ENCODE measurements at places on chromosomes 12 and 14.

GRCh38 chr14:54638135-54638446, 71.2 kb downstream of the SAMD4A start:
- no peak for DNase-seq

DNA sequence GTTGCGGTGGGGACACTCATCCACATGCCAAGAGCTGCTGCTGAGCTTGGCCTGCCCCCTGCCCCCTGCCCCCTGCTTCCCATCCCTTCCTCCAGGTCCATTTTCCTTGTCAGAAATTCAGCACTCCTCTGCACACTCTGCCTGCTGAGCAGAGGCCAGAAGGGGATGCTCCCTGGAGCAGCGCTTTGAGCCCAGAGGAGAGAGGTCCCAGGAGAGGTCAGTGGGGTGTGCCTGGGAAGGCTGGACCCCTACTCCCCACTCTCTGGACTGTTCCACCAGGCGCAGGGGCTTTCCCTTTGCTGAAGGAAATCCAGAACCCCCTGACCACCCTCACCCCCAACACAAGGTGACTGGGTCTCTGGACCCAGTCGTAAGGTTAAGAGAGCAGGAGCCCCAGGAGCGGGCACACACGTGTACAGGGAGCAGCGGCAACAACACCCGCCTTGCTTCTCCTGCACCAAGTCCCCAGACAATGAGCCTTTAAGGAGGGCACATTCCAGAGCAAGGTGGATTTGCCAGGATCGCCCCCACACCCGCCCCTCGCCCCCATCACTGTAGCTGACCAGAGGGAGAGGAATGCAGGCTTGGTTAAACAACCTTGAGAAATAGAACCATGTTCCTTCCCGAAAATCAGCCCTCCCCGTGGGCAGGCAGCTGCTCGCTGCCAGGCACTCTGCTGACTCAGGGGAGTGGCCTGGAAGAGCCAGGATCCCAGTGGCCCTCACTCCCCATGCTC, 30.7 kb downstream of the ISCA2 start:
- no peak for DNase-seq

DNA sequence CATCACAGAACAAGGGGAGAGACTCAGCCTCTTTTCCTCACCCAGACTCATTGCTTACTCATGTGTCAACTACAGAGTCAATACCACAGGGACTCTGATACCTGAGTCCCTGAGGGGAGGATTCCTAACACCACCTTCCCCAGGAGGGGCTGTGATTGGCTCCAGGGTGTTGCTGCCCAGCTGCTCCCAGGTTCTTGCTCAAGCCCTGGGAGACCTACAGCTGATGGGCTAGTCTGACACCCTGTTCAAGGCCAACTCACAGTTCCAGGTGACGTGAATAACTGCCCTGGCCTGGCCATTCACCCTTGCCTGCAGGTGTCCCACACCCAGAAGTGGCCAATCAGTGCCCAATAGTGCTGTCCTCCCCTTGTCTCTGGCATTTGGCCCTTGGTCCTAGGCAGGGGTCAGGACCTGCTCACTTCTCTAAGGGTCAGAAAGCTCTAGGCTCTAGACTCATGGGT, 8.6 kb downstream of the SPRYD4 start:
- DNase-seq: no peak

GRCh38 chr12:14836336-14837210, 6.8 kb downstream of the ART4 start:
- no peak for DNase-seq

DNA sequence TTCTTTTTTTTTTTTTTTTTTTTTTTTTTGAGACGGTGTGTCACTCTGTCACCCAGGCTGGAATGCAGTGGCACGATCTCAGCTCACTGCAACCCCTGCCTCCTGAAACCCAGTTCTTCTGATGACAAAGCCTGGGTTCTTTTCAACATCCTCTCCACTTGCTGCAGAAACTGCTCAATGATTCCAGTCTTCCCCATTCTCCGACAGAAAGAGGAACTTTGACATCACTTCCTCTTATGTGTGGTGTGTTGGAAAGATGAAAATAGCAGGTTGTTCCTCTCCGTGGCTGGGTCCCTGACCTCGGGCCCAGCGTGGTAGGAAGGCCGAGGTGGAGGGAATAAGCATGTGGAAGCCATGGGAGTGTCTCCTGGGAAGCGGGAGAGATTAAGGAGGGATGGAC, 198.4 kb downstream of the PHETA1 start:
- DNase-seq: no peak

GRCh38 chr12:98594050-98594835, 757 bp downstream of the SLC25A3 start:
- peak; percentile 15 for DNase-seq

DNA sequence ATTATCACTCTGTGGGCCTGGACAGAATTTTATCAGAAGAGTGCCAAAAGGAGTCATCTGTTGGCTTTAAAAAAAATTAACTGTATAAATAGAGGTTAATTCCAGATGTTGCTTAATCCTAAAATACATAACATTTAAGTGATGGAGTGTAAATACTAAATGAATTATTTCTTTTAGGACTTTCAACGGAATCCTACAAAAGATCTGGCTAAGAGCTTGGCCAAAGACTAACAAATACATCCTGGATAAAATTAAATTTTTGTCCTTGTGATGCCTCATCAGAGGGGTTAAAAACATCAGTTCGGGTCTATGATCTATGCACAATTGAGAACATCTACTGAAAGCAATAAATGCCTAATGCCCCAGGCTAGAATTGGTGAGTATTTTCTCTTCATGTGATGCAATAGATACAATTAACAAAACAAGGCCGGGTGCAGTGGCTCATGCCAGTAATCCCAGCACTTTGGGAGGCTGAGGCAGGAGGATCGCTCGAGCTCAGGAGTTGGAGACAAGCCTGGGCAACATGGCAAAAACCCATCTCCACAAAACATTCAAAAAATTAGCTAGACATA, 49.8 kb upstream of the RAP1B start:
- DNase-seq: no peak

DNA sequence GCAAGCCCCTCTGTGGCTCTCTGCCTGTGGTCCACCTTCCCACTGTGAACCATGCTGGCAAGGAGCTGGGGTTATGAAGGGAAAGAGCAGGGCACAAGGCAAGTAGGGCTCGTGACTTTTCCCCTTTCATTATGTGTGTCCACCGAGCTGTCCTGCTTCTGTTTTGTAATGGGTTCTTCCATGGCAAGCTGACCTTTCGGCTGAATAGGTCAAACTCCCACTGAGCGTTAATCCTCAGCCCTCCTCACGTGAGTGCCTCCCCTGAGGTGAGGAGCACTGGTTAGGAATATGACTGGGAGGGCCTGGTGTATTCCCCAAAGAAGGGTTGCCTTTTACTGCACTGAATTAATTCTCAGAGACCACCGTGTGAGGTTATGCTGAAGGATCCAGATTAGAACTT, 424.3 kb downstream of the NPAS3 start:
- DNase-seq: no peak

GRCh38 chr14:95362138-95362494, 42.4 kb upstream of the CLMN start:
- DNase-seq: no peak

DNA sequence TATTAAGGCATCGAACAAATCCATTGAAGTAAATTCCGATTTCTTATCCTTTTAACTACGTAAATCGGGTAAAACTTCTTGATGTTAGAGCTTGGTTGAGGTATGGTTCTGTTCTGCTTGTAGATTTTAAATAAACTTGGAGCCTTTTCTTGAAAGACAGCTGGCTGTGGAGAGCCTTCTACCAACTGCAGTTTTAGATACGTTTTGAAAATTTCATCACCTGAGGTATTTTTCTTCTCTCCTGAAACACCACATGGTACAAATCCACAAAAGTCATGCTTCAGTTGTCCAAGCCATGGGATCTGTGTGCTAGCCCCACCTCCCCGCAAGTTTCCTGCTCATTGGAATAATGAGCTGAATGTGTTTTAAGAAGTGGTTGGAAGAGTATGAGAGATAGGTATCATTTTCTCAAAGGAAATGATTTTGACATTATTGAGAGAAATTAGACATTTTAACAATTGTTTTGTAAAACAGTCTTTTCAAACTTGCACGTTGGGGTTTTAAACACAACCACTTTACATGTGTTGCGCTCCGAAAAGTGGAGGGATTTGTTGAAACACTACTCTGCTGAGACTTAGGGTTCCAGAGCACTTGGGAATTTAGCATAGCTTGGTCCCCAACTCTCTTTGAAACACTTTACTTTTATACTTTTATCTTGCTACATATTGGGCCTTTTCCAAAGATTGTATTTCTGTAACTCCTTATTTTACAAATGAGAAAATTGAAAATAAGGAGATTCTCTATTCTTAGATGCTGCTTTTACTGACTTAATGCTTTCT, 1.4 kb downstream of the PPM1A start:
- no peak for DNase-seq

- DNase-seq: no peak
Measured at GRCh38 chr14:89681086-89682018, 264.3 kb upstream of the FOXN3 start.

DNA sequence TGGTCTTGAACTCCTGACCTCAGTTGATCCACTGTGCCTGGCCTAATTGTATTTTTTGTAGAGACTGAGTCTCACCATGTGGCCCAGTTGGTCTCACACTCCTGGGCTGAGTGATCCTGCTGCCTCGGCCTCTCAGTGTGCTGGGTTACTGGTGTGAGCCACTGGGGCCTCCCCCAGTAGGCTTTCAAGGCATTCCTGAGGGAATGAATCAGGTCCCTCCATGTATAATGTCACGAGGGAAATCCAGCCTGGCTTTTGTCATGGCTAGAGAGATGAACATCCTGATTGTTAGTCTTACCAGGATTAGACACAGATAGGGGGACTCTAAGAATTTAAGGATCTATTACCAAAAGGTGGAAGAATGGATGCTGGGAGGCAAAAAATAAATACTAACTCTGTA, 51.9 kb downstream of the CPSF2 start:
- no peak for DNase-seq
